ENCODE measurements at places on chromosomes 16 and 17.

GRCh38 chr17:1183171-1183873 lies 3.5 kb upstream of the ABR start:
- no peak for DNase-seq

- DNase-seq, result no peak
Observed at GRCh38 chr17:17503566-17504130, 7.5 kb upstream of the RASD1 start.

DNA sequence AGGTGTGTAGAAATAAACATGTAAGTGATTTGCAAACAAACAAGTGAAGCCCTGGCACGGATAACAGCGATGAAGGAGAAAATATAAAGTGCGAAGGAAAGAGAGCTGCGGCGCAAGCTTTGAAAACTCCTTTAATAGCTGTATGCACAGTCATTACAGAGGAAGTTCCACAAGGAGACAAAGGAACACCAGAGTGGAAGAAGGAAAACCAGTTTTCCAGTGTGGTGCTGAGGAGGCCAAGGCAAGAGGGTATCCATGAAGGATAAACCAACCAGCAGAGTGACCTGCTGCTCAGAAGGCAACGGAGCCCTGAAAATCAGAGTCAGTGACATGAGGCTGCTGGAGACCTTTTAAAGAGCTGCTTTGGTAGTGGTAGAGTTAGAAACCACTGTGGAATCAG lies 24.4 kb downstream of the METTL16 start:
- no peak for DNase-seq

GRCh38 chr16:65843941-65844340 lies 522.5 kb upstream of the CDH5 start:
- no peak for DNase-seq

- no peak for DNase-seq
Observed at GRCh38 chr17:45394913-45395568, 37.6 kb downstream of the ARHGAP27 start.

DNA sequence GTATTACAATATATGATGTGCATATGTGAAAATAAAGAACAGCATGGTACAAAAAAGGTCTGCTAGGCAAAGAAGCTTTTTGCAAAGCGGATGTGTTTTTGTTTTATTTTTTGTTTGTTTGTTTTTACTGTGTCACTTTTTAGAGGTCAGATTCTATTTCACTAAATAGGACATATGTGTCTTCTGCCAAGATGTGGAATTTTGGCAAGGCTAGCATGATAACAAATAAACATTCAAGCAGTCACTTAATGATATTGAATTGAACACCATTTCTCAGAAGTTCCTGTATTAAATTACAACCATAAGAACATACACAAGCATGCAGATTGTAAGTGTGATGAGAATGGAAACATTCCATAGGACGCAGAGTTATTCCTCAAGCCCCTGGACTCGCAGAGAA lies 492.7 kb downstream of the WWOX start:
- no peak for DNase-seq

GRCh38 chr16:56451753-56452689 lies 667 bp downstream of the OGFOD1 start:
- DNase-seq, result no peak

- peak; percentile 39 for DNase-seq
Observed at GRCh38 chr16:89360760-89361435, 129.5 kb downstream of the ANKRD11 start.

DNA sequence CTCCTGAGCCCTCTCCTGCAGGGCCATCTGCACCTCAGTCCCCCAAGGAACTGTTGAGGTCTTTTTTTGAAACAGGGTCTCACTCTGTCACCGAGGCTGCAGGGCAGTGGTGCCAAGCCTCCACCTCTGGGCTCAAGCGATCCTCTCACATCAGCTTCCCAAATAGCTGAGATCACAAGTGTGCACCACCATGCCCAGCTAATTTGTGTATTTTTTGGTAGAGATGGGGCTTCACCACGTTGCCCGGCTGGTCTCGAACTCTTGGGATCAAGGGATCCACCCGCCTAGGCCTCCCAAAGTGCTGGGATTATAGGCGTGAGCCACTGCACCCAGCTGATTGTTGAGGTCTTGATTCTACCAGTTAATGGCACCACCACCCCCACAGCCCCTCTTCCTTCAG lies 27.9 kb upstream of the ENDOV start:
- DNase-seq, result no peak

- DNase-seq, result no peak
Observed at GRCh38 chr16:3577302-3577752, at the start of gene NLRC3. TSS of gene NLRC3 (minus strand) at chr16:3577403. CDS start at chr16:3565036, 12,367 bp downstream.

GRCh38 chr17:74647871-74648672 lies 24.5 kb upstream of the CD300E start:
- no peak for DNase-seq

DNA sequence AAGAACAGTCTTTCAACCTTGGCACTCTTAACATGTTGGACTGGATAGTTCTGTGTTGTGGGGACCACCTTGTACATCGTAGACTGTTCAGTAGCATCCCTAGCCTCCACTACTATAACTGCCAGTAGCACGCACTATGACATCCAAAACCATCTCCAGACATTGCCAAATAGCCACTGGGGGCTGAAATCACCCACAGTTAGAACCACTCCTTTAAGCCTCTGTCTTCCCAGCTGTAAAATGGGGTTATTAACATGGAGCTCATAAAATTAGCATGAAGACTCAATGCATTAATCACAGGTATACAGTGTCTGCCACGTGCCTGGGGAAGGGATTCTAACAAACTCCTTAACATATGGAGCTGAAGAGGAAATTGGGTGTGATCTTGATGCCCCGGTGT lies 49.7 kb downstream of the LYRM1 start:
- DNase-seq, result no peak

DNA sequence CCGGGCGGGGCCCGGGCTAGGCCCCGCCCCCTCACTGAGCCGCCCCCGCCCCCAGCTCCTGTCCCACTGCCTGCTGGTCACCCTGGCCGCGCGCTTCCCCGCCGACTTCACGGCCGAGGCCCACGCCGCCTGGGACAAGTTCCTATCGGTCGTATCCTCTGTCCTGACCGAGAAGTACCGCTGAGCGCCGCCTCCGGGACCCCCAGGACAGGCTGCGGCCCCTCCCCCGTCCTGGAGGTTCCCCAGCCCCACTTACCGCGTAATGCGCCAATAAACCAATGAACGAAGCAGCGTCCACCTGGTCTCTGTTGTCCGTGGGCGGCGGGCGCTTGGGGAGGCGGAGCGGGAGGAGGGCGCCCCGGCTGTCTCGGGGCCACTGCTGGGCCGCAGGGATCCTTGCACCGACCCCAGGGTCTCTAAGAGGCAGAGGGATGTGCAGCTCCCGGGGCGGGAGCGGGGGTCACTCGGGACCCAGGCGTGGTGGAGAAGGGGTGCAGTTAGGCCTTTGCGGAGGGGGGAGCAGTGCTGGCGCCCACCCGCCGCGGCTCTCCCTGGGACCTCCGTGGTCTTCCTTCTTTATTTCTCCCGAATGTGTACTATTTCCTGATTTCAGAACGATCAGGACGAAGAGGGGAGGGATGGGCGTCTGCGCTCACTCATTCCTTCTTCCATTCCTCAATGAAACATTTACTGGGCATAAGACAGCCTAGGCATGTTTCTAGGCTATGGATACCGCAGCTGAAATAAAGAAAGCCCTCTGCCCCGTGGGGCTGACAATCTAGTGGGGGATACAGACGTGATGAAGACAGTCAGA lies 2.0 kb downstream of the HBZ start:
- no peak for DNase-seq

DNA sequence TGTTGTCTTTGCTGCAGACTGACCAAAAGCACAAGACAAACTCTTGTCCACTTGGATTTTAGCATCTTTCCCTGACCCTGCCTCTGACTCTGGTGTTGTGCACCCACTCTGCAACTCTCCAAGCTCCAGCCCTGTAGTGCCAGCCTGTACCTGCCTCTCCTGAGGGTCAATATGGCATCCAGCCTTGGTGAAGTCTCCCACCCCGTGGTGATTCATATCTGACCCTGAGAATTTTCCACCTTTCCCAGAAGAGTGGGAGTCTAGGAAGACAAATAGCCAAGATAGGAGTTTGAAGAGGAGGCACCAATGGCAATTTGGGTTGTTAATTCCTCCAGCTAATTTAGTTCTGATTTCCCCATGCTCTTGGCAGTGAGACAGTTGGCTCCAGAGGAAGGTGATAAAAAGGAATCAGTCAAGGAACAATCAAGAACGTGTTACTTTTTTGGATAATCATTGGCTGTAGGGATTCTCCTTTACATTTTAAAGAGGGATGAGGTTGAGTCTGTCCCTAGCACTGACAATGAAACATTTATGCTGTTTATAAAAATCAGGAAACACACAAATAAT lies 416.0 kb downstream of the MAF start:
- no peak for DNase-seq

DNA sequence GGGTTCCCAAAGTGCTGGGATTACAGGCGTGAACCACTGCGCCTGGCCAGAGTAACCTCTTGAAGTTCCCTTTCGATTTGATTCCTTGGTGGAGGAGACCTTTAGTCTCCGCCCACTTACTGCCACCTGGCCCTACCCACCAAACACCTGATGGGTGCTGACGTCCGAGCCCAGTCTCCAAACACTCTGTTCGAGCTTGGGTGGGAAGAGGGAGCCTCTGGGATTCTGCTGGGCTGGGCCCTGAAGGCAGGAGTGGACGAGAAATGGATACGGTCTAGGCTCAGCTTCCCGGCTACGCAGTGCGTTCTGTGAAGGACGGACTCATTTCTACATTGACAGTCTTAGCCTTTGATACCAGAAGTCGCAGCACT lies 870 bp upstream of the ITGA3 start:
- no peak for DNase-seq

- DNase-seq, result no peak
Observed at GRCh38 chr16:58515871-58516767, 802 bp downstream of the SETD6 start.

DNA sequence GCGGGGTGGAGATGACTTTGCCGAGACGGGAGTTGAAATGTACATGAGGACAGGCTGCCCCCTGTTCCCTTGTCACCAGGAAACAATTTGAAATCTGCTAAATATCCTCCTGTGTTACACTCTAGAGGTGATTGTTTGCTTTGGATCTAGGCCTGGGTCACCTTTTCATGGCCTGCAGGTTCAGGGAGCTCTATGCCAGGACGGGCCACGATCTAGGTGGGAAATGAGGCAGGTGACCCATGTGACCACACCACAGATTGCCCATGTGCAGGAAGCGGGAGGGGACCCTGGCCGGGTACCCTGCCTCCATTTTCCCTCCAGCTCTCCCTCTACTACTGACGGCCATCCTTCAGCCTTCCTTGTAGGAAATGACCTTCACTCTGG lies 43.4 kb downstream of the MEAK7 start:
- no peak for DNase-seq

DNA sequence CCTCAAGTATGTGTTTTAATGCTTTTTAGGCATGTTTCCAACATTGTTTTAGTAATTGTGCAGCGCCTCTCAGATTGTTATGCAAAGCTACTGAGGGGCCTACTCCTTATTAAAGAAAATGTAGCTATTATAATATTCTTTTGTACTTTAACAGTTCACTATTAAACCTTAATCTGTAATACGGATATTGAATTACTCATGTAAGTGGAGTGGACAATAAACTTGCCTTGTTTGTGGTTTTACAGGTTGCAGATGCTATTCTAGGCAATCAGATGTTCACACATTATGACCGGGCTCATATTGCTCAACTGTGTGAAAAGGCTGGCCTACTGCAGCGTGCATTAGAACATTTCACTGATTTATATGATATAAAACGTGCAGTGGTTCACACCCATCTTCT lies 41.0 kb downstream of the PTRH2 start:
- DNase-seq, result no peak

- DNase-seq, result no peak
Observed at GRCh38 chr16:50678531-50678930, 2.6 kb downstream of the SNX20 start.

DNA sequence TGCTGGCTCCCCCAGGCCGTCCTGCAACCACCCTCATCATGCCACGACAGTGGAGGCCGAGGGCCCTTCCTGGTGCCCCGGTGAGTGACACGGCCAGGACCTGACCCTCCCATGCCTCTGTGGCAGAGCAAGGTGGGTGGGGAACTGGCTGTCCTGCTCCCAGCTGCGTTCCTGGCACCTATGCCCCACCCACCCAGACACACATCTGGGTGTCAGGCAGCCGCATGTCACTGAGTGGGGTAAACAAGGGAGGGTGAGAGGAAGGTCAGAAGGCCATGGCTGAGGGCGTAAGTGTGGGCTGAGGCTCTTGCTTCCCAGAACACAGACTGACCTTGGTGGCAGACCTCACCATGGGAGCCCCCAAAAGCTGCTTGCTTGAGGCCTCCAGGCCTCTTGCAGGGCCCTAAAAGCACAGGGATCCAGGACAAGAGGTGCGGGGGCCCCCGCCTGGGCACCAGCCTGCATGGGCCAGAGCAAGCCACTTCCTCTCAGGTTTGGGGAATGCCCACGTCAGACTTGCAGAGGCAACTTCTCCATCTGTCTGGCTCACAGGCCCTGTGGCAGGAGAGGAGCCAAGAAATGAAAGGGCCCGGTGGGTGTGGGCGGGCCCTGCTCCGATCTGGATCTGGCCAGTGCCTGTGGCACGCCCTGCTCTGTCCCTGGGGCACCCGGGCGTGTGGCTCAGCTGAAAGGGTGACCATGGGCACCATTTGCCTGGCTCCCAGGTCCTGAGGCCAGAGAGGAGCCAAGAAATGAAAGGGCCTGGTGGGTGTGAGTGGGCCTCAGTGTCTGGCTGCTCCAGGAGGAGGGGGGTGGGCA lies 3.9 kb upstream of the CCDC57 start:
- DNase-seq, result no peak

DNA sequence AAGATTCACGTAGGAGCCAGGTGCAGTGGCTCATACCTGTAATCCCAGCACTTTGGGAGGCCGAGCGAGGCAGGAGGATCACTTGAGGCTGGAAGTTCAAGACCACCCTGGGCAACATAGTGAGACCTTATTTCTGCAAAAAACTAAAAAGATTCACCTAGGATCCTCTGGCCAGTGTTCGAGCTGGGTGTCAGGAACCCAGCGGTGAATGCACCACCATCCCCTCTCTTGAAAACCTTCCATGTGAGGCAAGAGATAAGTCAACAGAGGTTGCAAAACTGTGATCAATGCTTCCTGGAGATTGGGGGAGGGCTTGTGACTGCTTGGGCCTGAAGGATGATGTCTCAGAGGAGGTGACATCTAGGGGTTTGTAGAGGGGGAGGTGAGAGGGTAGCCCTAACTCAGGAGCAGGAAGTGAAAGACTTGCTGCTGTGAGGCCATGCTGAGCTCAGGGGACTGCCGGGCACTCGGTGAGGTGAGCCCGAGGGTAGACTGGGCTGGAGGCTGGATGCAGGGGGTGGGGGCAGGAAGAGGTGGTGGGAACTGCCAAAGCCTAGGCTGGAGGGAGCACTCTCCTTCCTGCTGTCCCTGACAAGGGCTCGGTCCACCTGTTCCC lies 11.7 kb downstream of the GJD3 start:
- no peak for DNase-seq

GRCh38 chr17:65183736-65184135 lies 46.6 kb downstream of the RGS9 start:
- no peak for DNase-seq
